ENCODE measurements at places on chromosomes 2 and 18. TPM values are rescaled to one million over a fixed set of nuclear protein-coding genes. Genes with fewer than 3 reads are reported as not detected.

The BMP10 gene
- total RNA-seq = not detected

The L3MBTL4 gene
- total RNA-seq = 2.9 TPM

The CKAP2L gene
- total RNA-seq = 7.0 TPM

The NAT8 gene
- not detected for total RNA-seq

The CRYBA2 gene
- not detected for total RNA-seq

The KCNG3 gene
- total RNA-seq = 0.27 TPM

The PIK3C3 gene
- total RNA-seq = 76.7 TPM

The SPATS2L gene
- total RNA-seq = 29.0 TPM

The CNDP1 gene
- total RNA-seq = 0.36 TPM
